ENCODE measurements at places on chromosomes 12 and 14.
A peak's percentile ranks its signal among the peaks of the same experiment; 100 is the strongest.

GRCh38 chr12:92208613-92209121 lies 63.0 kb upstream of the BTG1 start:
- no peak for DNase-seq

- DNase-seq = peak; percentile 42
Observed at GRCh38 chr14:73612339-73613045, at the start of gene ACOT6. Gene ACOT6, plus strand, starts transcription at chr14:73612517. Its CDS starts 55 bp downstream, at chr14:73612572.

GRCh38 chr14:71467361-71467811 lies 464.8 kb upstream of the RGS6 start:
- no peak for DNase-seq

DNA sequence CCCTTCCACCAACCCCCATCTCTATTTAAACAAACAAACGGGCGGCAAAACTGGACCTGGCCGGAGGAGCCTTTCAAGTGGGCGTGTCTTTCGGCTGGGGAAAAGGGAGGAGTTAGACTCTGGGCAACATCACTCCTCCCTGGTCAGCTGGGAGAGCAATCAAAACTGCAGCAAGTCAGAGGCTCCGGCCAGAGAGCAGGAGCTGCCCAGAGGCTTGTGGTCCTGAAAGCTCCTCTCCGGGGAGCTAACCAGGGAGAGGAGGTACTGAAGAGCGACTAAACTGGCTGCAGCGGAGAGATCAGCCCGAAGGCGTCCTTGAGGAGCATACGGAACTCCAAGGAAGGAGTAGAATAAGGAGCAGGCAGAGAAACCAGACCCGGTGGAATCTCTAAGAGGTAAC lies at the start of gene NEUROD4:
NEUROD4 (plus strand) TSS at position 191 of the 400 bp plus-strand sequence. CDS start 6,466 bp downstream, outside the sequence.
- DNase-seq = peak; percentile 77

DNA sequence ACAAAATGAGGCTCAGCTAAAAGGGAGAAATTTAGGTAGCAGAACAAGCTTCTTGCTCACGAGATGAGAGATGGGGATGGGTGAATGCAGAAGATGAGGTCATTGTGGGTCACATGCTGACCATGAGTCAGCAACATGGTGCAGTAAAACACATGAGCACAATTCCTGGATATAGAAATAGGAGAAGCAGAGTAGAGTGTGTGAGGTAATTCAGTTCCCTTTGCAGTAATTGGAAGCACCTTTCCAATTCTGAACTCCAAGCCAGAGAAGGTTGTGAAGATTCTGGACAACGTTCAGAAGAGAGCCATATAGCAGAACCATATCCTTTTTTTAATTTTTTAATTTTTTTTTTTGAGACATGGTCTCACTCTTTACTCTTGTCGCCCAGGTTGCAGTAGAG lies 62.0 kb upstream of the LMNTD1 start:
- no peak for DNase-seq

All from NCI-H774 (cell line).